ENCODE measurements at places on chromosomes 7 and 10.

DNA sequence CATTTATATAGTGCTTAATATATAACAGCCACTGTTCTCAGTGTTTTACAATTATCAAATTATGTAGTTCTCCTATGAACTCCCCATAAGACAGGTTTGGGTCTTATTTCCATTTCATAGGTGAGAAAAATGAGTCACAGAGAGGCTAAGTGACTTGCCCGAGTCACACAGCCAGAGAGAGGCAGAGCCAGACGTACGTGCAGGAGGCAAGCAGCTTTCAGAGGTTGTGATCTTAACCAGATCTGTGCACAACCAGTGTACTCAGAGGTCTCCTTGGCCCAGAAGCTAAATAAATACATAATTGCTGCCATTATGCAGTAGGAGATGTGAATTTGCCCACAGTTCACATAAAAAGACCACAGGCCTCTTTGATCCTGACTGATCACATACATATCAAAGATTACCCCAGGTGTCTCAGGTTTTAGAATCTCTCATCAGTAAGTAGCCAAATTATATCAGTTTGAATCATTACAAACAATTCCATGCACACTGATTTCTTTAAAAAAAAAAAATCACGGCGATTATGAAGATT lies 304.7 kb upstream of the AOAH start:
- no peak for DNase-seq

- DNase-seq, result no peak
Observed at GRCh38 chr7:129769866-129770808, 158.6 kb downstream of the NRF1 start.

DNA sequence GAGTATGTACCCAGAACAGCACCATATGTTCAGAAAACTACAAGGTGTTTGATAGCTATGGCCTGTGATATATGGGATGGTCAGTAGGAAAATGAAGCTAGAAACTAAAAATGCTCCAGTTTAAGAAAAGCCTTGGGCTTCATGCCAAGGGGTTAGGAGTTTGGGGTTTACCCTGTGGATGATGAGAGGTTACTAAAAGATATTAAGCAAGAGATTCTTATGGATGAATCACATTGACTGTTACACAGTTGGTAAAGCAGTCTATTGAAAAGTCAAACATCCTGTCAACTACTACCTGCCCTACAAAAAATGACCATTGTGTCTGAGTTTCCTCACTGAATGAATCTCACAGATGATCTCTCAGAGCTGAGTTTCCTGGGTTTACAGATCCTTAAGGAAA lies 166.2 kb upstream of the INHBA start:
- no peak for DNase-seq

DNA sequence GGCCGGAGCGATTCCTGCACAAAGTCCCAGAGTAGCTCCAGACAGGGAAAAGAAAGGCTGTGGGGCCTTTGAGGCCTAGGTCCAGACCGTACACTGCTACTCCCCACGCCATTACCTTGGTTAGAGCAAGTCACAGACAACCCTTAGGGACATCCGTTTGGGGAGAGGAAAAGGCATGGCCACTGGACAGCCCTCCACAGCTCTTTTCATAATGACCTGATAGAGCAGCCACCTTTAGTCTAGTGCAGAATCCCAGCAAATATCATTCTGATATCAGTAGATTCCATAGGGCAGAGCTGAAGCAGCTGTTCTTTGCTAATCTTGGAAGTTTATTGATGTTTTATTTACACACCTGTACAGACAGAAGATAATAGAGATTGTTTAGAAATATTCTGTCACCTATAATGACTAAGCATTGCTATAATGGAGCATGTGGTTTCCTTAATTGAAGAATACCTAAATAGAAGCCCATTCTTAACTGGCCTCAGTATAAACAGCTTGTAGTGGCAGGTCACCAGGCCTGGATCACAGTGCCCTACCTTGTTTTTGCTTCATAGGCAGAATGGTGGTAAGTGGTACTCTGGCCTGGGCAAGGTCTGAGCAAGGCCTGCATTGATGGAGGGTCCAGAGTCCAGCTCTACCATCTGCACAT lies 27.9 kb downstream of the OGDH start:
- DNase-seq, result no peak

DNA sequence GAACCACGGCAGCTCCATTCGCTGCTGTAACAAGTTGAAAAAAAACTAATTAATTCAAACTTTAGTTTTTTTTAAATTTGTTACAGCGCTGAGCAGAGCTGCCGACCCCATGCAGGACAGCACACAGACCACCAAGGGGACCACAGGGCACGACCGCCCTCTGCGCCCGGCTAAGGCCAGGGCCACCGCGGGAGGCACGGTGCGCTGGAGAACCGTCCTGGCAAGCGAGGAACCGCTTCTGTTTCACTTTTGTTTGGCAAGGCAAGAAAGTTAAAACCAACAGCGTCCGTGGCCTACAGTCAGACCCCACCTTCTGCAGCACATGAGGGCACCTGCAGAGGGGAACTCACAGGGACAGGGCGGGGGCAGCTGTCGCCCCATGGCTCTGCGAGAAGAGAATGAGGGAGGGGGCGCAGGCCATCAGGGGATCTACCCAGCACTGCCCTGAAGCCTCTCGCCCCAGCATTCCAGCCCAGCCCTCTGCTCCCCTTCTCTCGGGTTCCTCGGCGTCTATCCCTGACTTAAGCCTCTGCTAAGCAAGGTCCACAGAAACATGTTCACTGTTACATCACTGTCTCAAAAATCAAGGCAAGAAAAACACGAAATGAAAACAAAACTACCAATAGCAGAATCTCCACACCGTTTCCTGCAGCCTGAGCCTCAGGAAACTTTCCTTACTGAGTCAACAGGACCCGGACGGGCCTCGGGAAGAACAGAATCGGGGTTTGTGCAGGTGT lies 204.4 kb downstream of the DIP2C start:
- DNase-seq, result peak; percentile 7

- no peak for DNase-seq
Observed at GRCh38 chr7:125390981-125391380, 461.4 kb upstream of the POT1 start.

- no peak for DNase-seq
Observed at GRCh38 chr10:86364491-86365345, 1.9 kb downstream of the GRID1 start.

DNA sequence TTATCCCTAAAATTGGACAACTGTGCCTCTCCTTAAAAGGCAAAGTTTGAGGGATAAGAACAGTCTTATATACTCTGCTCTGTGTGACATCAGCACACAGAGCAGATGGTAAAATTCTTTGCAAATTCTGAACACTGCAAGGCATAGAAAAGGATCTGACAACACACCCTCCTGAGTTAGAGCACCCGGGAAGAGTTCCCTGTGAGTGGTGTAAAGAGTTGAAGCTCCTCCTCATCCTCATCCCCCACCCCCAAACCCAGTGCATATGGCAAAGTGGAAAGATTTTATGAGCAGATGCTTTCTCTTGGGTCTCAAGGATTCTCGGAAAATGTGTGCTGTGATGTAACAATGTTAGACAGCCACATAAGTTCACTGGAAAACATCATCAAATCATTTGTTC lies 40.0 kb upstream of the DGKI start:
- no peak for DNase-seq

DNA sequence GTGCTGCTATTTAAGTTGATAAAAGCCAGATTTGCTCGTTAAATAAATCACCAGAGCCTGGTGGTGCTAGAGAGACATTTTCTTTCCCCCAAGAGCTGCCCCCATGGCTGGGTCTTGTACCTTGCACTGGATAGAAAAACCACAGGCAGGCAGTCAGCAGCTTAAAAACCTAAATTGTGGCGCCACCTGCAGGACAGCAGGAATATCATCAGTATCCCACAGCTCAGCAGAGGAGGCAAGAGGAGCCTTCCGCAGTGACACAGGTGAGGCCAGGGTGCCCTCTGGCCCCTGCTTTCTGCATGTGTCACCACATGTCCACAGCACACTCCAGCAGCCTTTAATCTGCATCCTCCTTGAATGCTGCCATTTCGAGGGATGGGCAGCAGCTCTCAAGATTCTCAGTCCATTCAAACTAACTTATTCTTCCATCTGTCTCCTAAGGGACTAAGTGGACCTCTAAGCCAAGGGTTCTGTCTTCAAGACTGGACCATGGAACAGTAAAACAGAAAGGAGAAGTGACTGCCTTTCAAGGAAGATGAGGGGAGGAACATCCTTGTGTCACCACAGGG lies 4.5 kb upstream of the PLXNA4 start:
- peak; percentile 30 for DNase-seq

DNA sequence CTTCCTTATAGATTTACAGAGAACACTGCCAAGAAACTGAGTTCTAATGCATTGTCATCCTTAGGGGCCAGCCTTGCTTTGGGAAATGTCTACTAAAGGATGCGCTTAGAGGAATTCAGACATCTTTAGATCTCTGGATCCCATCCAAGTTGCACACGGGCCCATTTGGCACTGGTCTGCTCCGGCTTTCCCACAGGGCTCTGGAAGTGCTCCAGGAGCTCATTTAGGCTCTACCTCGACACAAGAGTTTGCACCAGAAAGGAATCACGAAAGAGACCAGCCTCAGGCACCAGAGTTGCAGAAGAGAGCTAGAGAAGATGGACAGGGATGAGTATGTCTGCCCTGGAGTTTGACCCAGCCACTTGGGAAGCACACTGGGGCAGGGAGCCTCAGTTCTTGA lies 150.1 kb upstream of the TMEM72 start:
- DNase-seq, result no peak

DNA sequence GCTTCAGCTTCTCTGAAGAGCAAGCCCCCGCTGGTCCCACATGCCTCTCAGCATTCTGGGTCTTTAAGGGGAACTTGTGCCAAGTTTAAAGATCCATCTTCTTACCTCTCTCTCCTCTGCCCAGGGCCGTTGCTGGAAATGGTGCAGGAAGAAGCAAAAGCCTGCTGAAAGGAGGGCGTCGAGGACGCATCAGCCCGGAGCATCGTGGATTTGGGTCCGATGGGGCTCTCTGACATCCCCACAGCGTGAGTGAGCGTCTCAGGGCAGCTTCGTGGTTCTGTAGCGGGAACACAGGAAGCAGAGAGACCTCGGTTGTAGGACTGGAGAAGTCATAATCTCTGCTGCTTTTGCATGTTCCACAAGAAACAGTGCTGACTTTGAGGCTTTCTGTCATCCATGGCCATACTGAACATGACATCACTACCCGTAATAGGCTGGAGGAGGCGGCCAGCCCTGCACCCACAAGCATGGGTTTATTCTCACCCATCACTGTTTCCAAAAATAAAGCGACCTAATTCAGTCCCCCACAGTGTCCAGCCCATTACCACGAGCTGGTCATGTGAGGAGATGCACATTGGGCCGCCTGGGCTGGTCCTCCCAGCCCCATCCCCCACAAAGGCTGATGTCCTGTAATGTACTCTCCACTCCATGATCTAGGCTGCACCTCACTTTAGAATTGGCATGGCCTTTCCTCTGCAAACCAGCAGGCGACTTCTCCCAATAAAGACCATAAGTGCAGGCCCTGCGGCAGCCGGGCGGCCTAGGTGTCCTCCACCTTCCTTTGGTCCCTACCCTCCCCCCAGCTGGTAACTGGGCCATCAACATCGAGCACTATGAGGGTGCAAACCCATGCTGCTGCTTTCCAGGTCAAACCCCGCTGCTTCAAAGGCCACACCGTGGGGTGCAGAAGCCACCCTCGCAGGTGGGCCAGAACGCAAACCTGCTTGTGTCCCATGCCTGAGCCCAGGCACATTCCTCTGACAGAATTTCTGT lies 276.9 kb downstream of the TNS3 start:
- no peak for DNase-seq

- DNase-seq, result no peak
Observed at GRCh38 chr7:85821926-85822325, 635.1 kb upstream of the SEMA3D start.

- DNase-seq, result no peak
Observed at GRCh38 chr7:47389171-47389922, 192.6 kb downstream of the TNS3 start.

DNA sequence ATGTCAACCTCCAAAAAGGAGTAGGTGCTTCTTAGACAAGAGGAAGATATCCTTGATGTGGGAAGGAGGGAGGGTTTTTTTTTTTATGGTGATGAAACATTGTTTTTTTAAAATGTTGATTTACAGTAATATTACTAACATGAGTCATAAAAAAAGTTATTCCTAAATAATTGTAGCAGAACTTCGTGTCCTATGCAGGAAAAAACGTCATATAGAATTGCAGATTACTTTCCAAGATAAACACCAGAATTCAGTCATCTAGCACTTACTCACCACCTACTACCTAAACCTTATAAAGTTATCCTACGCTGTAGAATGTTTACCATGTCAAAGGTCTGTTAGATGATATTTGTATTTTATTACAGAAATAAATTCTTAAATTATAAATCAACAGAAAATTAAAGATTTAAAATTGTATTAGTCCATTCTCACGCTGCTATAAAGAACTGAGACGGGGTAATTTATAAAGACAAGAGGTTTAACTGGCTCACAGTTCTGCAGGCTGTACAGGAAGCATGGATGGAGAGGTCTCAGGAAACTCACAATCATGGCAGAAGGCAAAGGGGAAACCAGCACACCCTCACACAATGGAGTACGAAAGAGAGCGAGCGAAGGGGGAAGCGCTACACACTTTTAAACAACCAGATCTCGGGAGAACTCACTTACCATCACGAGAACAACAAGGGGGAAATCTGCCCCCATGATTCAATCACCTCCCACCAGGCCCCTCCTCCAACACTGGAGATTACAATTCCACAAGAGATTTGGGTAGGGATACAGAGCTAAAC lies 105.2 kb upstream of the NEBL start:
- DNase-seq, result no peak

- DNase-seq, result no peak
Observed at GRCh38 chr7:111029141-111029572, 61.8 kb upstream of the LRRN3 start.

DNA sequence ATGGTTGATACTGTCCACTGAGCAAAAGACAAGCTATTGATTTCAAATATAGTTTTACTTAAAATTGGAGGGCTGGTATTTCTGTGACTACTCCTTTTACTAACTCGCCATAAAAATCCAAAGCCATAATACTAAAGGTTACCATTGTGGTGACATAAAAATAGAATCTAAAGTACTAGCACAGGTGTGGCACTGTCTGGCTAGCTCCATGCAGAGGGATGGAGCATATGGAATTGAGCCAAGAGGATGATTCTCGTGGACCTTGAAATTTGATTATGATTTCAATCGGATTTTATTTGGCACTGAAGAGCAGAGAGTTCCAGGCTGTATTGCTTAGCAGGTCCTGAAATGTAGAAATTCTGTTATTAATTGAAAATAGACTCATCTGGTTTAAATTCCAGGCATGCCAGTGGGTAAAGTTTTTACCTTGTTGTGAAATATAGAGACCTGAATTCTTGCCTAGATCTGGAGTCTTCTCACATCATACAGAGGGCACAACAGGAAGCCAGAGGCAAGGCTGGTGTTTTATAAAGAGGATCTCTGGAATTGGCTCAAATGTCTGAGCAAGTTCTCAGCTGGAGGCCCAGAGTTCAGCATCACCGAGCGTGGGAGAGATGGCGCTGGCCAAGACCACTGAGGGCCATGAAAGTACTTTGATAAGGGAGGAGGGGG lies 29.9 kb upstream of the DLD start:
- no peak for DNase-seq

- no peak for DNase-seq
Observed at GRCh38 chr10:48535416-48536155, 69.3 kb downstream of the ARHGAP22 start.

DNA sequence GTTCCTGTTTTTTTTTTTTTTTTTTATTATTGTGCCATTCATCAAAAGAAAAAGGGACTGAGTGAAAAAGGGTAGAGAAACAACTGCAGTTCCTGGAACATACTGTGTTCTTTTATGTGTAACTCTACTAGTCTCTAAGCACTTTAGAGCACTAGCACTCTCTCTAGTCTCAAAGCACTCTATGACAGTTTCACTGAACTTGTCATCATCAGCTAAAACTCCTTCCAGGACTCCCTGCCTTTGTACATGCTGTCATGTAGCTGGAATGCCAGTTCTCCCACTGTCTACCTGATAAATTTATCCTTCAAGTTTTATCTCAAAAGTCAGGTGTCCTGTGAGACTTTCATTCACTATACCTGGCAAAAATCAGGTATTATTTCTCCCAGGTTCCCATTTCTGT lies 146.1 kb downstream of the RNF133 start:
- DNase-seq, result no peak
